IgD-negative memory B cell (primary cell): ENCODE measurements at places on chromosomes 2 and 18. TPM values are rescaled to one million over a fixed set of nuclear protein-coding genes. Genes with fewer than 3 reads are reported as not detected.

CYP26B1 gene
- polyA plus RNA-seq = not detected

NEU4 gene
- not detected for polyA plus RNA-seq

SAG gene
- not detected for polyA plus RNA-seq

MGAT4A gene
- 54.6 TPM for polyA plus RNA-seq
